ENCODE measurements at places on chromosomes 13 and 19.

- no peak for DNase-seq
Observed at GRCh38 chr19:41330946-41331678, 21.1 kb downstream of the CCDC97 start.

DNA sequence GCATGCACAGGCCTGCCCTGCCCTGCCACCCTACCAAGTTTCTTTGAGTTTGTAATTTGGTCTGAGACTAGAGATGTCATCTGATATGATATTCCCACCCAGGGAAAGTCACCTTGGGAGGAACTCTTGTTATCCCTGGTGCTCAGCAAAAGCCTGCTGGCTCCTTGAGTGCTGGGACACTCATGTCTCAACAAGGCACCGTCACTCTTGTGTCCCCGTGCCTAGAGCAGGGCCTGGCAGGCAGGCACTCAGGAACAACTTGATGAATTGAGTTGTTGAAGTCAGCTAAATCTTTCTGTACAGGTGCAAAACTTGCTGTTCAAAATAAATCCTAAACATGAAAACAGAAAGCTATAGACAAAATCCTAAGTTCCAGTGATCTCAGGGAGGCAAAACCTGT, 345.4 kb downstream of the KCNRG start:
- no peak for DNase-seq

DNA sequence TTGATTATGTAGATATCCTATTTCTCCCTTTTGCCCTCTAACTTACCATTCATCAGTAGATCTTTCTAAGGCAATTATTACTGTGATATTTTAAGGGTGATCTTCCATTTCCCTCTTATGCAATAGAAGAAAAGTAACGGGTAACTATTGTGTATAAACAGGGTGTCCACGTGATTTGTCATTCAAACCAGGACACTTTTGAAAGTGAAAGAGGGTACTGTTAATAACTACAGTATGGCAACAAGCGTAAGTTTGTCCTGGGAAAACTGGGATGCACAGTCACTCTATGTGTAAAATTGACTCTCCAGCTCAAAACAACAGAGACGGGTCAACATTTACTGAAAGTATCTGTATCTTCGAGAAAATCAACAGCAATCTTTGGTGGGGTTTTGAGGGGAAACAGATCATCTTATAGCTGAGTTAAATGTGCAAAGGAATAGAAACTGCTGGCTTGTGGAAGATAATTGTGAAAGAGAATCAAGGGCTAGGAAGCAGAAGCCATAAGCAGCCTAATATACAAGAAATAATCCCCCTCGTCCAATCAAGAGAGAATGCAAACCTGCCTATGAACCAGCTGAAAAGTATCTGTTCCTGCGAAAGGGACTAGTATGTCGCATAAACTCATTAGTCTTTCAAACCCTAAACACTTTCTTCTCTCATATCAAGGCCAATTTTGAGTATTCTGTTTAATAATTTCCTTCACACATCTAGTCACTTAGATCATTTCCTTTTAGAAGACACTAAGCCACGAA, 126.7 kb downstream of the FOXO1 start:
- no peak for DNase-seq

- no peak for DNase-seq
Observed at GRCh38 chr19:47529018-47529742, 14.3 kb upstream of the NAPA start.

All from stimulated activated naive CD4-positive, alpha-beta T cell treated with Interleukin-2 at 50 U/mL for 16 hours (primary cell).